ENCODE measurements at places on chromosomes 13 and 19.

DNA sequence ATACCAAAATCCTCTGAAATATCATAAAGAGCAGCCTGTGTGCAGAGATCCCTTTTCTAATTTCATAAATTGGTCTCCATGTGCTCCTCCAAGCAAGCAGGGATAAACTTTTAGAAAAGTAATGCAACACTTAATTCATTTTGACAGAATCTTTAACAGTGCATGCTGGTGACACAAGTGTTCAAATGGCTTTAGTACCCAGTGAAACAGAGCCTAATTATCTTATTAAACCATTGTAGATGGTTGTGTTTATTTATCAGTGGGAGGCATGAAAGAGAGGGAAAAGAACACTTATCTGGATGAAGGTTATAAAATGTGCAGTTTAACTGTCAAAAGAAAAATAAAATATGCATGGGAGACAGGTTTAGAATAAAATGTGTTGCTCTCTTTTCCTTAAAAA lies 945.0 kb upstream of the PCDH20 start:
- no peak for DNase-seq

DNA sequence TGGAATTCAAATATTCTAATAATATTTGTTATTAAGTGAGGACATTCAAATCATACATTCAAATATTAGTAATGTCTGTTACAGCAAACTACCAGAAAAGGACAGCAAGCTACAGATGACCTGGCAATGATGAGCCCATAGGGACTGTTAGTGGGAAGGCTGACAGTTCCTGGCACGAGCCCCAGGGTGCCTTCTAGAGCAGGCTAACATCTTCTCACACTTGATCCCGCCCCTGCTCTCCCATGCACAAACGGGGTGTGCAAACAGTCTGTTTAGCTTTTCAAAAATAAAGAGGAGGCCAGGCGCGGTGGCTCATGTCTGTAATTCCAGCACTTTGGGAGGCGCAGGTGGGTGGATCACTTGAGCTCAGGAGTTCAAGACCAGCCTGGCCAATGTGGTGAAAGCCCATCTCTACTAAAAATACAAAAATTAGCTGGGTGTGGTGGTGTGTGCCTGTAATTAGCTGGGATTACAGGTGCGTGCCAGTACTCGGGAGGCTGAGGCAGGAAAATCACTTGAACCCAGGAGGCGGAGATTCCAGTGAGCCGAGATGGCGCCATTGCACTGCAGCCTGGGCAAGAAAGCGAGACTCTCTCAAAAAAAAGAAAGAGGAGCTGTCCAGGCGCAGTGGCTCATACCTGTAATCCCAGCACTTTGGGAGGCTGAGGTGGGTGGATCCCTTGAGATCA lies 9.6 kb upstream of the GARRE1 start:
- DNase-seq, result no peak

- peak; percentile 33 for DNase-seq
Observed at GRCh38 chr19:34345947-34346351, 19.0 kb upstream of the GPI start.

GRCh38 chr13:103078158-103078557 lies 11.9 kb upstream of the SLC10A2 start:
- no peak for DNase-seq

DNA sequence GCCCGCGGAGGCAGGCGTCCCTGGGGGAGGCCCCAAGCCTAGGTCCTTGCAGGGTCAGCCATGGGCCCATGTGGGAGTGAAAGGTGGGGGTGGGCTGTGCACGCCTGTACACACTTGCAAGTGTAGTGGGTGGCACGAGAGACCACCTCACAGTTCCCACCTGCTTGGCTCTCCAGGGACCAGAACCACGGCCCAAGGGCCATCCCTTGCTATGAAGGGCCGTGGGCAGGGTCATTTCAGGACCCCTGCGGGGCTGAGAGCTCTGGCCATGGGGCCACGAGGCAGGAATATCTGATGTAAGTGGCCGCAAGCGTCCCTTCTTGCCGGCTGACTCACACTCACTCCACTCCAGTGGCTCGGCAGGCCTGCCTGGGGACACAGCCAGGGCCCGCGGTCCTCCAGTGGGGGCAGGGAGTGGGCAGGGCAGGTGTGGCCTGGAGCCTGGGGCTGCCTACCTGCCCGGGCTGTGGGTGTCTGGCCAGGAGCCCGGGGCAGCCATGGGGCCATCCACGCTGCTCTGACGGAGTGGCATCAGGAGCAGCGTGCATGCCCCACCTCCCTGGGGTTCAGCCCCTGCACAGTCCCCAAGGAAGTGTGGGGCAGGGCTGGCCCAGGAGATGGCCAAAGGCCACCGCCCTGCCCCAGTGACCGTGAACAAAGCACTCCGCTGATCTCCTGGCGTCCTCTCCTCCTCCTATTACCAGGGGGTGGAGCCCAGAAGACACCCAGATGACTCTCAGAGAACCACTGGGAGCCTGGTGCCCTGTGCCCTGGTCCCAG lies 8.6 kb upstream of the MKNK2 start:
- DNase-seq, result no peak

GRCh38 chr19:1132552-1133383 lies 29.0 kb downstream of the GPX4 start:
- DNase-seq, result no peak

GRCh38 chr13:37118016-37118415 lies 12.6 kb upstream of the CSNK1A1L start:
- DNase-seq, result no peak

DNA sequence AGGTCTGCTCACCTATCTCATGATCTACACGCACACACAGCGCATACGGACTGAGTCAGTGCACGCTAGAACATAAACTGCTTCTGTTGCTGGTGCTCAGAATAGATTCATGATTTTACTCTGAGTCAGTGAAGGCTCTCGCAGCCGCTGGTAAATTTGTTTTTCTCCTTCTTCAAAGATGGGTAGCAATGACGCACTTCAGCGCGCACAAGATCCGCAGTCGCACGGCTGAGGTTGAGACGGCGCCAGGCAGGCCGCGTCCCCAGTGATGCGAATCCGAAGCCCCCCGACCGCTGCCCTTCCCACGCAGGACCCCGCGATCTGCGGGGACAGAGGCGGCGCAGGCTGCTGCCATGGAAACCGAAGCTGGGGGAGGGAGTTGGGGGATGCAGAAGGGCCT lies 103.7 kb upstream of the USP29 start:
- DNase-seq, result no peak

- no peak for DNase-seq
Observed at GRCh38 chr19:44696939-44697669, 1.8 kb upstream of the CEACAM16 start.

DNA sequence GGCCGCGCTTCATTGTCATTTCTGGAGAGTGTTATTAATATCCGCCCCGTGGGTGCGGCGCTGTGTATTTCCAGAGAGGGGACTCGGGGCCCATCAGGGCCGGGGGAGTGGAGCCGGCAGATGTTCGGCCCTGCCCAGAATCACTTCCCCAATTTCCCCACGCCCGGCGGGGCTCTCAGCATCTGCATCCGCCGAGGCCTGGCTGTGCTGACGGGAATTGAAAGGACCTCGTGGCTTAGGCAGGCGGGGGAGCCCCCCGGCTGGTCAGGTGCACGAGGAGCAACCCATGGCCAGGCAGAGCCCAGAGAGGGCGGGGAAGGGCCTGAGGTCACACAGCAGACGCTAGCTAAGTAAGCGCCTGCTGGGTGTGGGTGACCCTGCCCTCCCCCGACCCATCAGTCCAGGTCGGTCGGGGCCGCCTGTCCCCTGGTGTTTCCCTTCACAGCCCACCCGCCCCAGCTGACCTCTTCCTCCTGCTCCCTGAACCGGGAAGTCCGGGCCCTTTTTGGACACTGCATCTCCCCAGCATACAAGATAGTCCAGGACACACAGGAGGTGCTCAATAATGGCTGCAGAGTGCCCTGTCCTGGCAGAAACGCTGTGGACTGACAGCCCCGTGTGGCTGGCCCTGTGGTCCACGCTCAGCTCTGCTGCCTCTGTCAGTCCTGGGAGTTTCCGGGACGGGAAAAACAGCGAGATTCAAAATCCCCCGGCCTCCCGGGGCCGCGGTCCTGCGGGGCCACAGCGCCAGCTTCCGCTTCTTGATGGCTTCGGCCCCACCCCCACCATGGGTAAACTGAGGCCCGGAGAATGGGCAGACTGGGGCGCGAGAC lies 22.1 kb downstream of the ARID3A start:
- DNase-seq, result no peak

DNA sequence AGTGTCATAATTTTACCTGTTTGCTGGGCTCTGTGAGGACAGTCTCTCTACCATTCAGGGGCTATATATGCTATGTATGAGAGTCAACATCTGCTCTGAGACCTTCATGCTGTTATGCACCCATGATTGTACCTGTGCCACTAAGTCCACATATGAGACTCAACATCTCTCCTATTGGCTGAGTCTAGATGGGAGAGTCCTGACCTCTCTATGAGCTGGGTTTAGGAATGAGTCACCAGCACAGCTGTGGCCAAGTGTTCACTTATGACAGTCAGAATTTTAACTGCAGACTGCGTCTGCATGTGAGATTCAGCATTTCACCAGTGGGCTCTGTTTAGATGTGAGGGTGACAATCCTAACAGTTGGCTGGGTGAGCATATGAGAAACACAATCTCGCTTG lies 49.5 kb downstream of the ZNF729 start:
- no peak for DNase-seq

GRCh38 chr19:53898636-53899341 lies 10.3 kb upstream of the CACNG7 start:
- DNase-seq, result no peak

- no peak for DNase-seq
Observed at GRCh38 chr19:38569368-38569983, 48.3 kb downstream of the MAP4K1 start.

- DNase-seq, result no peak
Observed at GRCh38 chr19:32316034-32316433, 29.4 kb upstream of the ZNF507 start.

DNA sequence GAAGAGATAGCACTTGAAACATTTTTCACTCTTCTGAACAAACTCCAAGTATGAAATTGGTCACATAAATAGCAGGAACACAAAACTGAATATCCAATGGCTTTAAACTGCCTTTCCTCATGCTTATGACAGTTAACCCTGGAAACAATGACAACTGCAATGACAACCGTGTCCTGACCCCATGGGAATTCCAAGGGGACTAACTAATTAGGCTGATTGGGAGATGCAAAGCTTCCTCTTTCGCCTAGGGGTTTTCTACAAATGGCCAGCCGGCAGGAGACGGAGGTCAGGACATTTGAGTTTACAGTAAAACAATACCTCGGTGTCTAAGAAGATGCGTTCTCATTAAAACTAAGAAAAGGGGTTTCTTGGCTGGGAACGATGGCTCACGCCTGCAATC lies 53.0 kb upstream of the URAD start:
- DNase-seq, result no peak

DNA sequence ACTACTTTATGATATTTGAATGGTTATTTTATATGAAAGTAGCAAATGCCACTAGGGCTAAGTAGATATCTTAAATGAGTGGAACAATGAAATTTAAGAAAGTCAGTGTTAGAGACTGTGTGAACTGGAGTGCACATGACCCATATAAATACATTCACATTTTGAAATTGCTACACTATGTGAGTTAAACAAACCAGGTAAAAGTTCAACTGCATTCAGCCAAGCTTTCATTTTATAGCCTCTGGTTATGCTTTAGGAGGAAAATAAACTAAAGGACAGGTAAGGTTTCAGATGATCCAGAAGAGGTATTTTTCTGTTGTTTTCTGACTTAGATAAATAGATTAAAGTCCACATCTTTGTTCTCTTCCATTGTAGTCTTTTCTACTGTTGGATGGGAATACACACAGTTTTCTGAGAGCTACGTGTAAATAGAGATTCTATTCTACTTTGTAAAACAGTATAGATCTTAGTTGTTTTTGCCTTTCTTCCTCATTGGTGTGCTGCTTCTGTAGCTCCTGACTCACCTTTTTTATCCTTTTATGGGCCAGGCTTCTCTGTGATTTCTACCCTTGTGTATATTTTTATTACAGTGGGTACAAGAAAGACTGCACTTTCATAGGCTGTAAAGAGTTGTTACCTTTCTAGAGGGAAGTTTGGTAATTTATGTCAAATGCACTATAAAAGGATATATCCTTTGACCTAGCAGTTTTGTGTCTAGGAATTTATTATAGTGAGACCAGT lies 54.6 kb upstream of the KCTD4 start:
- DNase-seq, result no peak

GRCh38 chr13:48278806-48279205 lies 24.7 kb upstream of the RB1 start:
- DNase-seq, result no peak

DNA sequence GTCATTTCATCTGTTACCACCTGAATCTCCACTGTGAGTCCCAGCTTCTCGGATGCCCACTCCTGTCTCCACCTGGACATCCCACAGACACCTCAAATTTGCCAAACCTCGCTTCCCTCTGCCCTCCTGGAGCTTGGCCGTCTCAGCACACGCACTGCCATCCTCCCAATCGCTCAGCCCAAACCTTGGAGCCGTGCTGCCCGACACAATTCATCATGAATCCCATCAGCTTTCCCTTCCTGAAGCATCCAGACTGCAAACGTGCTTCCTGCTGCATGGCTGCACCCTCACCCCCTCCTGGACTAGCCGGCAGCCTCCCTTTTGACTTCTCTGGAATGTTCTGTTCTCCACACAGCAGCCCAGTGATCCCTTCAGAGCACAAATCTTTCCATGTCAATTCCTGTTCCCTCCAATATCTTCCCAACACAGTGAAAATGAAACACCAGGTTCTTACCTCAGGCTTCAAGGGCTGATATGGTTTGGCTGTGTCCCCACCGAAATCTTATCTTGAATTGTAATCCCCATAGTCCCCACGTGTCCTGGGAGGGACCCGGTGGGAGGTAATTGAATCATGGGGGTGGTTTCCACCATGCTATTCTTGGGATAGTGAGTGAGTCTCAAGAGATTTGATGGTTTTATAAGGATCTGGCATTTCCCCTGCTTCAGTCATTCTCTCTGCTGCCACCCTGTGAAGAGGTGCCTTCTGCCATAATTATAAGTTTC lies 1.1 kb upstream of the PROZ start:
- no peak for DNase-seq

GRCh38 chr19:11694533-11695439 lies 44.0 kb downstream of the ZNF823 start:
- peak; percentile 87 for DNase-seq

- no peak for DNase-seq
Observed at GRCh38 chr19:6740589-6741343, 1.3 kb downstream of the TRIP10 start.

- DNase-seq, result no peak
Observed at GRCh38 chr19:46226438-46226973, 3.0 kb upstream of the IGFL1 start.

- no peak for DNase-seq
Observed at GRCh38 chr19:50949861-50950260, 3.0 kb downstream of the KLK5 start.

DNA sequence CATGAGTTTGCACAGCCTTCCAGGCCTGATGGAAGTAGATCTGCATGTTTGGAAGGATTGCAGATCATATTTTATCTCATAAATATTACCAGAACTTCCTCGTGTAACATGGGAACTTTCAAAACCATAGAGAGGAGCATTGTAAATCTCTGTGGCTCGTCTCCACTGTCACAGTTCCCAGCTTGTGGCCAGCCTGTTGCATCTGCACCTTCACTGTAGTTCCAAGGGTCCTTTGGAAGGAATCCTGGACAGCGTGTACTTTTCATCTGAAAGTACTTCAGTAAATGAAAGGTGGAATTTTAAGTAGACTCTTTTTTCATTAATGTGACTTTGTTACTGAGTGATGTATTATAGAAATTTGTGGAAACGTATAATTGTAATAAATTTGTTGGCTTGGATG lies 105.4 kb downstream of the ATP11A start:
- no peak for DNase-seq

GRCh38 chr19:3285647-3286176 lies 61.3 kb downstream of the CELF5 start:
- peak; percentile 52 for DNase-seq
